ENCODE measurements at places on chromosomes 1 and 21.

GRCh38 chr1:207910591-207911354, at the start of gene CD34:
CD34 (minus strand) TSS chr1:207911125; CDS start chr1:207911080, 45 bp downstream.
- DNase-seq: no peak

DNA sequence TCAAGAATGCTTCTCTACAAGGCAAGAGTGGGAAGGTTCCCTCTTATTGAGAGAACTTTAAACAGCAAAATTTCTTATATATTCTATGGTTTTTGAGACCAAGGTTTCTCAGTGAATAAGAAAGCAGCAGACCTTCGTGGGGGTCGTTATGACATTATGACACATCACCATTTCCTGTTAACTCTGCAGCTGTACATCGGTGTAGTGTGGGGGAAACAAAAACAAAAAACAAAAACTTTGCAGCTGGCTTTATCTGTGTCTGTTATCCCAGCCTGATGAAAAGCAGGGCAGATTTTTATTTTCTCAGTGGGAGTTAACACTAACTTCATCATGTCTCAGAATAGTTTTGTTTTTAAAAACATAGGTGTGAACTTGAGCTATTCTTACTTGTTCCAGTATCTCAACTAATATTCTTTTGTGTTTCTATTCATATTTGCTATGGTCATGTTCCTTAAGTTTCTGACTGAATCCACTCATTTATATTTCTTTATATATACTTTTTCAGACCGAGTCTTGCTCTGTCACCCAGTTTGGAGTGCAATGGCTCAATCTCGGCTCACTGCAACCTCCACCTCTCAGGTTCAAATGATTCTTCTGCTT, 2.1 kb downstream of the SDE2 start:
- DNase-seq: no peak

GRCh38 chr1:169090900-169091311, 15.6 kb upstream of the ATP1B1 start:
- no peak for DNase-seq

DNA sequence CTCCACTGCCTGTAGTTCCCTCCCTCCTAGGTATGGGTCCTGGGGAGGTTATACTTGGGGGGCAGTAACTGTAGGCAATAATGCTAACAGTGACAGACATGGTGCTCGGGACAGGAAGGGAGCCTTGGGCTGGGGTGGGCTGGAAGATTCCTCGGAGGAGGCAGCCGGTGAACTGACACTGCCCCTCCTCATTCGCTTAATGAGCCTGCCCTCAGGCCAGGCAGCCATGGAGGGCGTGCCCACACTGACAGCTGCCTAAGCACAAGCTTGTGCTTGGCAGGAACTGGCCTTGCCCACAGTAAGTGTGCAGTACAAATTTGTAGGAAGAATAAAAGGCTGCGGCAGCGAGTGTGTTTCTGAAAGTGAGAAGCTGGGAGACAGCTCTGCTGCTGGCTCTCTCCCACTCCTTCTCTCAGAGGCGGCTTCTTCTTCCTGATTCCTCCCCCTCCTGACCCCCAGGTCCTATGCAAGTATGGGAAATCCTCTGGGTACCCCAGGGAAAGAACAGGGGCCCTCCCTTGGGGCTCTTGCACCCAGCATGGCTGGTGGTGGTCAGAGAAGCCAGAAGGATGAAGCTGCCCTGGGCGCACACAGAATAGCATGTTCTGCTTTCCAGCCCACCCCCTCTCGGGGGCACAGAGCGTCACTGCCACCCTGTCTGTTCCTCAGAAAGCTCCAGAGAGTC, 23.6 kb downstream of the OPTC start:
- DNase-seq: no peak

DNA sequence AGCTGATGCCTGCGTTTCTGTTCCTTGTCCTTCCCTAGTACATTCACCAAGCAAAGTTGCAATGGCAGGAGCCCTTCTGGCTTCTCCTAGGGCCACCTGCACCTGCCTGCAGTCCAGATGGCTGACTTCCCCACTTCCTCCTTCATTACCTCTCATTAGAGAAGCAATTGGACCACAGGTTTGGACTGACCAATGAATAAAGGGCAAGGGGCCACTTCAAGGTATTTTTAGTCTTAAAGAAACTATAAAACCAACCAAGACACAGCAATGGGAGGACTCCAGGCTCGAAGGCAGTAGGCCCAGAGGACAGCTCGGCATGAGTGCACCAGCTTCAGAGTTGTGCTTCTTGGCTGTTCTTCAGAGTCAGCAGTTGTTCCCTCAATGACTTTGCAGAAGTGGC, 60.8 kb upstream of the ROR1 start:
- DNase-seq: no peak

- no peak for DNase-seq
These were observed 63.9 kb downstream of the SSBP3 start for GRCh38 chr1:54342288-54342687.

- DNase-seq: no peak
These were observed 644 bp upstream of the MRPL24 start for GRCh38 chr1:156741481-156741983.

- no peak for DNase-seq
These were observed 38.8 kb upstream of the GPR153 start for GRCh38 chr1:6299557-6300165.

- DNase-seq: no peak
These were observed 66.1 kb upstream of the FAM3B start for GRCh38 chr21:41250519-41250918.

DNA sequence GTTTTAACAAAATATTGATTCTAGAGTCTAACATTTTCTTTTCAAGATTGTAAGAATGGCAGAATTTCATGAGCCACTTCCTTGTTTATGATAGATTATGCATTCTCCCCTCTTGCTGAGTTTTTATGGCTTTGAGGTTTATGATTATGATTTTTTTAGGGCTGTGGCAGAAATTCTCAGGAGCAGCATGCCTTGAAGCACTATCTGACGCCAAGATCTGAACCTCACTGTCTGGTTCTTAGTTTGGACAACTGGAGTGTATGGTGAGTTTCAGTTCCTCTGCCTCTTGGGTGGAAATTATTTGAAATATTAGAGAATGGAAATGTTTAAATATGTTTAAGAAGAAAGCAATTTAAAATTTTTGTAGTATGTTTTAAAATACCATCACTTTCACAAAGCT, 10.2 kb downstream of the USP16 start:
- no peak for DNase-seq

DNA sequence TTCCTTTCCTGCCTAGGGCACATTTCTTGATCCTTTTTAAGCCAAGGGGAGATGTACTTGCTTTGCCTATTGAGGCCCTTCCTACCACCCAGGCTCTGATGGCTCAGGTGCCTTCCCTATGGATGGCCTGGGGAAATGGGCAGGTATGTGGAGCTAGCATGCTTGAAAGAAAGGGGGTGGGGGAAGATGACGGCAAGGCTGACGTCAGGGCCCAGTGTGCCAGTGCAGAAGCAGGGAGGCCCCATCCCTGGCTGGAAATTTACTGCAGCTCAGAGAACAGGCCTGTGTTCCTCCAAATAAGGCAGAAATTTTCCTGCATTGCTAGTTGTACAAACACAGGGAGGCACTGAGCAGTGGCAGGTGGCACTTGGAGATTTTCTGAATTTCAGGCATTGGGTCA, 453.2 kb upstream of the VAMP3 start:
- no peak for DNase-seq

GRCh38 chr1:185603158-185603557, 131.0 kb upstream of the HMCN1 start:
- DNase-seq: no peak

GRCh38 chr1:153928791-153929341, 6.1 kb upstream of the GATAD2B start:
- no peak for DNase-seq

DNA sequence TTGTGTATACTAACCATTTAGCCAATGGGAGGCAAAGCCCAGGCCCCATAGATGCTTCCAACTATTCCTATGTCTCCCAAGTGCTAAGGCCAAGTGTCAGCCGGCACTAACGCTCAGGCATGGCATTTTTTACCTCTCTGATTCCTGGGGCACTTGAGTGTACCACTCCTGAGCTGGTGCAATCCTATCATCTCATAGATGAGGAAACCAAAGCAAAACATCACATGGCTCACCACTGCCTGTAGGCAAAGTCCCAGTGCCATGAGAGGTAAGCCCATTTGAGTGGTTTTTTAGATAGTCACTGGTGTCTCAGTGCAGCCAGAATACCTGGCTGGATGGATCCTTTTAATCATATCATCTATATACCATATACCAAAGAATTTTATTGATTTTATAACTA, 8.0 kb upstream of the CCN1 start:
- DNase-seq: no peak
